ENCODE measurements at places on chromosomes 6 and 20. TPM values are rescaled to one million over a fixed set of nuclear protein-coding genes. Genes with fewer than 3 reads are reported as not detected.

GRCh38 chr6:105282631-105283585 is 103.1 kb upstream of the POPDC3 start:
- no peaks in the 10 kb centered on the region for H3K4me1 ChIP-seq
- no peaks in the 10 kb centered on the region for H3K27me3 ChIP-seq
- H3K4me3 ChIP-seq = no peak overlapping the region

- DNase-seq = no peak
- no peaks in the 10 kb centered on the region for H3K27me3 ChIP-seq
- H3K4me3 ChIP-seq = no peak overlapping the region
- H3K27ac ChIP-seq = peak overlapping the region; percentile 24
- no peaks in the 10 kb centered on the region for H3K36me3 ChIP-seq
Measured at GRCh38 chr6:133047065-133047665, 194.0 kb upstream of the EYA4 start.

Gene SMIM26
- 112 TPM for total RNA-seq

DNA sequence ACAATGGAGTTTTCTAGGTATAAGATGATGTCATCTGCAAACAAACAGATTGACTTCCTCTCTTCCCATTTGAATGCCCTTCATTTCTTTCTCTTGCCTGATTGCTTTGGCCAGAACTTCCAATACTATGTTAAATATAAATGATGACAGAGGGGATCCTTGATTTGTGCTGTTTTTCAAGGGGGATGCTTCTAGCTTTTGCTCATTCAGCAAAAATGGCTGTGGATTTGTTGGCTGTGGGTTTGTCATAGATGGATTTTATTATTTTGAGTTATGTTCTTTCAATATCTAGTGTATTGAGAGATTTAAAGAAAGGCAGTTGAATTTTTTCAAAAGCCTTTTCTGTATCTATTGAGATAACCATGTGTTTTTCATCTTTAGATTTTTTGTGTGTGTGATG is 662.4 kb upstream of the EYS start:
- H3K4me3 ChIP-seq = no peak overlapping the region
- H3K27ac ChIP-seq = no peak overlapping the region
- no peaks in the 10 kb centered on the region for H3K36me3 ChIP-seq
- DNase-seq = no peak
- H3K4me1 ChIP-seq = no peaks in the 10 kb centered on the region

GRCh38 chr6:100464162-100464851 is 414 bp downstream of the SIM1 start:
- H3K4me3 ChIP-seq = no peak overlapping the region
- no peak overlapping the region for H3K27ac ChIP-seq
- DNase-seq = no peak
- peaks cover 87% of the 10 kb centered on the region for H3K27me3 ChIP-seq
- no peaks in the 10 kb centered on the region for H3K36me3 ChIP-seq

Gene ACOT8
- total RNA-seq = 31.4 TPM

DNA sequence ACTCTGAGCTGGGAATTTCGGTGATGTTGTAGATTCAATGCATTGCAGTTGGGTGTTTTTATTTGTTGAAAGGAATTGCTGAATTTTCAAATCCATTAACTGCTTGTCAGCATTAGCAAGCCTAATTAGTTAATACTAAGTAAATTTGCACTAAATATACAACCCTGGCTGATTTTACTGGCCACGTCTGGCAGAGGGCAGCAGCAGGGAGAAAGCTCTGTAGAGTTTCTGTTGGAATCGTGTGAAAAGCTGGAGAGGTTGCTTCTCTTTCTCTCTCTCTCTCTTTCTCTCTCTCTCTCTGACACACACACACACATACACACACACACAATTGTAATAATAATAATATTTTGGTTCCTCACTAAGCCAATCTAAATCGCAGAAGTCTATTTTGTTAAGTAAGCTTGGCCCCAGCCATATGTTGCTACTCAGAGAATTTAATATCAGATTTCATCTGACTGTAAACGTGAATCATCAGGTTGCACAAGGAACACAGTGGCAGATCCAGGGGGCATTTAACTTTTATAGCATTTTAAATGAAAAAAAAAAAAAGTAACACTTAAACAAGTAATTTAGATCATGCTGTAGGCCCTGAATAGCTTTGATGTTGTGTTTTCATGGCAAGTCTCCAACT is 289.5 kb downstream of the ESR1 start:
- DNase-seq = no peak
- no peak overlapping the region for H3K27ac ChIP-seq
- no peak overlapping the region for H3K4me3 ChIP-seq
- H3K27me3 ChIP-seq = no peaks in the 10 kb centered on the region
- no peaks in the 10 kb centered on the region for H3K36me3 ChIP-seq
- H3K4me1 ChIP-seq = peaks cover 13% of the 10 kb centered on the region

GRCh38 chr6:45513843-45514242 is 136.1 kb upstream of the SUPT3H start:
- no peak overlapping the region for H3K4me3 ChIP-seq
- H3K27me3 ChIP-seq = no peaks in the 10 kb centered on the region
- no peaks in the 10 kb centered on the region for H3K36me3 ChIP-seq
- no peak for DNase-seq
- H3K4me1 ChIP-seq = no peaks in the 10 kb centered on the region

DNA sequence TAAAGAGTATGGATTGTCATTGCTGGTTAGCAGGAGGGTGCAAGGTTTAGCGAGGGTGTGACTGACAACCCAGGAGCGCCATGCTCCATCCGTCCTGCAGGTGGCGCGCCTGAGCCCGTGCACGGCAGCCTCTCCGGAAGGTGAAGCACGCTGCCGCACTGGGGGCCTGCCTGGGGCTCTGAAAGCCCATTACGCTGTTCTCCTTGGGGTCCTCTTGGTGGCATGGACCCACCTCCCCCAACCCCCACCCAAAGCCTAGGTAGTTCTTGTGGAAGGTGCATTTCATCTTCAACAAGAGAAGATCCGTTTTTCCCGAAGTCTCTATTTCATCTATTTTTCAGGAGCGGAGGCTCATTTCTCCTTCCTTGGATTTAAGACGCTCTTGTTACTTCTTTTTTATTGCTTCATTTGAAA is 197.4 kb upstream of the KCNG1 start:
- DNase-seq = no peak
- H3K27ac ChIP-seq = no peak overlapping the region
- H3K4me3 ChIP-seq = no peak overlapping the region
- no peaks in the 10 kb centered on the region for H3K4me1 ChIP-seq
- no peaks in the 10 kb centered on the region for H3K36me3 ChIP-seq

GRCh38 chr6:156269751-156270369 is 507.3 kb upstream of the ARID1B start:
- DNase-seq = no peak
- H3K36me3 ChIP-seq = no peaks in the 10 kb centered on the region
- H3K4me3 ChIP-seq = no peak overlapping the region
- no peak overlapping the region for H3K27ac ChIP-seq

Gene CTCFL
- total RNA-seq = not detected

Gene ANKRD6
- 12.7 TPM for total RNA-seq

DNA sequence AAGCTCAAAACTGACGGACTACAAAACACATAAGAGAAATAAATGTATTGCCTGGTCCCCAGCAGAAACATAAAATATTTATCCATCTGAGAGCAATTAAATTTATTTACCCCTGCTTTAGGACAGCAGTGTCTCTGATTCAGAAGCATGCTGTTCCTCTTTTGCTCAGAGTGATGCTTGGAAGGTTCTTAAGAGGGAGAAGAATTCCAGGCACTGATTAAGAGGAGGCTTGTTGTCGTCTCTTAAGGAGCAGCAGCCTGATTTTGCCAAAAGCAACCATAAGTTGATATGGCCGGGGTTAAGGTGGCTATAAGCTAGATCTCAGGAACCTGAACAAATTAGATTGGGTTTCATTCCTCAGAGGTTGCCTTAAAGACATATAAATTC is 25.8 kb downstream of the CAP2 start:
- no peak overlapping the region for H3K4me3 ChIP-seq
- no peaks in the 10 kb centered on the region for H3K27me3 ChIP-seq
- H3K4me1 ChIP-seq = peaks cover 36% of the 10 kb centered on the region

All from heart left ventricle (tissue), 16 donors.